GM12892 (cell line): ENCODE measurements at places on chromosomes 4 and X.

DNA sequence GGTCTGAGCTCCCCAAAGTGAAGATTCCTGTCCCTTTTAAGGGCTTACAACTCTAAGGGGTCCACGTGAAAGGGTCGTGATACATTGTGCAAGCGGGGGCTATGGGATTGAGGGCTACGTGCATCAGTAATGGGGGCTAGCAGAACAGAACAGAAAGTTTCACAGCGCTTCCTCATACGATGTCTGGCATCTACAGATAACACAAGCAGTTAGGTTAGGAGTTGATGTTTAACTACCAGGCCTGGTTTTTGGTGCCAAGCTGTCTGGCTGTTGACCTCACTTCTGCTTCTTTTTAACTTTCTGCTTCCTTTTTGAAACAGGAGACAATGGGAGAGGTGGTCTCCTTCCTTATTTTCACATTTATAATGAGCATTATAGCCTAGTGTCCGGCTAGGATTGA is 368.6 kb upstream of the CXorf51A start:
- no peak for DNase-seq

DNA sequence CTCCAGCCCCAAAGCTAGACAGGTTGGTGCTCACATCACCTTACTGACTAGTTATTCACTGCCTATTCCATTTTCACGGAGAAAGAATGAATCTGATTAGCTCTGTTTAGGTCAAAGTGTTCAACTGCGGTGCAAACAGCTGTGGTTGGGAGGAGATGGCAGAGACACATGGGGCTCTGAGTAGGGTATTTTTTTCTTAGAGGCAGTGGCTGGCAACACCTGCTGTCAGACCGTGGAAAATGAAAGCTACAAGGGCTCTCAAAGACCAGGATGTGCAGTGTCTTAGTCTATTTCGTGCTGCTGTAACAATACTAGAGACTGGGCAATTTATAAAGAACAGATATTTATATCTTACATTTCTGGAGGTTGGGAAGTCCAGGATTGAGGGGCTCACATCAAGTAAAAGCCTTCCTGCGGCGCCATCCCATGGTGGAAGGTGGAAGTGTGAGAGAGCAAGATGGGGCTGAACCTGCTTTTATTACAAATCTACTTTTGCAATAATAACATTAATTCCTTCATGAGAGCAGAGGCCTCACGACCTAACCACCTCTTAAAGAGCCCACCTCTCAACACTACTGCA is 10.6 kb downstream of the NYX start:
- no peak for DNase-seq

GRCh38 chr4:52675111-52675510 is 16.0 kb upstream of the USP46 start:
- DNase-seq, result no peak

DNA sequence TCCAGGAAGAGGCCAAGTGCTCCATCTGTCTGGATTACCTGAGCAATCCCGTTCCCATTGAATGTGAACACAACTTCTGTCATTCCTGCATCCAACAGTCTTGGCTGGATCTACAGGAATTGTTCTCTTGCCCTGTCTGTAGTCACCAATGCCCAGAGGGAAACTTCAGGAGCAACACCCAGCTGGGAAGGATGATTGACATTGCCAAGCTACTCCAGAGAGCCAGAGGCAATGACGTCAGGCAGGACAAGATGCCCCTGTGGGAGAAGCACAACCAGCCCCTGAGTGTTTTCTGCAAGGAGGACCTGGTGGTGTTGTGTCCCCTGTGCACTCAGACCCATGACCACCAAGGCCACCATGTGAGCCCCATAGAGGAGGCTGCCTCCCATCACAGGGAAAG is 21.3 kb upstream of the TRIM60 start:
- no peak for DNase-seq

GRCh38 chrX:152926279-152926678 is 28.4 kb downstream of the ZNF185 start:
- DNase-seq, result peak; percentile 58
